ENCODE measurements at places on chromosomes 3 and 15.

DNA sequence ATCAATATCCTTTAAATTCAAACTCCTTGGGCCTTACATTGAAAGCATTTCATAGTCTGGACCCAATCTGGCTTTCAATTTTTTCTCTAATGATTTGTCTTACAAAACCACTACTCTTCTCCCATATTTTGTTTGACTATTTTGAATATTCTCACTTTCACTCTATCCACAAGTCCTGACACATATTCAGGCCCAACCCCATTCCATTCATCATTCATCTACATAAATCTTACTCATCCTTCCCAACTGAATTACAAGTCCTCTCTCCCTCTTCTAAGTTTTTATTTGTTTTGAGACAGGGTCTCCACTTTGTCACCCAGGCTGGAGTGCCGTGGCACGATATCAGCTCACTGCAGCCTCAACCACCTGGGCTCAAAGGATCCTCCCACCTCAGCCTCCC is 43.6 kb downstream of the TOP2B start:
- DNase-seq = no peak

GRCh38 chr15:58057559-58057958 is 8.0 kb downstream of the ALDH1A2 start:
- DNase-seq = no peak

DNA sequence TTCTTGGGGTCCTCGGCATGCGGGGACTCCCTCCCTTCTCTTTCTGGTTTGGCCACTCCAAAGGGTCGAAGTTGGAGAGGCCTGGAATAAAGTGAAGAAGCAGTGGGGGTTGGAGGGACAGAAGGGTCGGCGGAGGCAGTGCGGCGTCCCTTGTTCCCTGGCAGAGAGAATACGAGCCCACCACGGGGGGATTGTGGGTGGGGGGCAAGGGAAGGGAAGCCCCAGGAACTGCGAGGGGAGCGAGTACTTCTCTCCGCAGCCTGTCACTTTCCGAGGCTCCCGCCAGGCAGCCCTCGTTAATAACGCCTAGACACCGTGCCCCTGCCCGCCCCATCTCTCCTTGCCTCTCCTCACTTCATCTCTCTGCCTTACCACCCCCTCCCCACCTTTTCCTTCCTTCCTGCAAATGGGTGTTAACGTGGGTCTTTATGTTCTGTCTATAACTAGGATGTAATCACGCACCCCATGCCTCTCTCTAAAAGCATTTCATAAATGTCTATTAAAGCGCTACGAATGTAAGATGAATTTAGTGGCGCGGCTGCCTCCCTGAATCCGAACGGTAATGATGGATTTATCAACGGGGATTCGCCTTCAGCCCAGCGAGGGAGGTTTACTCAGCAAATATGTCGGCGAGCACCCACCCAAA is 13.7 kb downstream of the NR2F2 start:
- DNase-seq = no peak

GRCh38 chr15:66128116-66128680 is 125.4 kb downstream of the MEGF11 start:
- DNase-seq = no peak

DNA sequence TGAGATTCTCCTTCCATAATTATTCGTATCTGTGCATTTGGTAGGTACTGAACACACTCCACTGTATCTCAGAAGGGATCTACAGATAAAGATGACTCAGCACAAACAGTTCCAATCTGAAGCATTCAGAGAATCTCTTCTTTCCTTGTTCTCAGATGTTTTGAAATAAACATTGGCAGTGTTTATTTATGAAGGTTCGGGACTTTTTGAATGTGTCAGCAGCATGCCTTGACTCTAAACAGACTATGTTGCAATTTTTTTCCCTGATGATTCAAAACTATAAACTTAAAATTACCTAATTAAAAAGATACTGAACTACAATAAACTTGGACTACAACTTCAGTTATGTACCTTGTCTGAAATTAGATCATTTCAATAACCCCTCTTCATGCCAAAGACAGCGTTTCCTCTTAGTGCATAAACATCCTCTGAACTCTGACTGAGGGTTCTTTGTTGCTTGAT is 612.9 kb upstream of the TBL1XR1 start:
- DNase-seq = no peak

- no peak for DNase-seq
Observed at GRCh38 chr3:114284644-114285043, 9.2 kb upstream of the TIGIT start.

DNA sequence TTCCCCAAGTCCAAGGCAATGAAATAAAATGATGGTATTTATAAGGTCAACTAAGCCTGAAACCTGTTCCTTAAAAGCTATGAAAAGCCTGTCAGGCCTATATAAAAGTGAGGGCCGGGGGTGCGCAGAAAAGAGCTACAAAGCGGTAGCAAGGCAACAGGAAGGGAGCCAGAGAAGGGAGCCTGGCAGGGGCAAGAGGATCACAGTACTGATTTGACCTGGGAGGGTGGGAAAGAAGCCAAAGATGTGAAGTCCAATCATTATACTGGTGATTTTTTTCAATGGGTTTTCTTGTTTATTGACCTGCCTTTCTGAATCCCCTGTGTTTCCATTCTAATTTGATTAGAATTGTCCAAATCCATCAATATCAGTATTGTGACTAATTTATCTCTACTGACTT is 64.3 kb upstream of the STT3B start:
- no peak for DNase-seq

DNA sequence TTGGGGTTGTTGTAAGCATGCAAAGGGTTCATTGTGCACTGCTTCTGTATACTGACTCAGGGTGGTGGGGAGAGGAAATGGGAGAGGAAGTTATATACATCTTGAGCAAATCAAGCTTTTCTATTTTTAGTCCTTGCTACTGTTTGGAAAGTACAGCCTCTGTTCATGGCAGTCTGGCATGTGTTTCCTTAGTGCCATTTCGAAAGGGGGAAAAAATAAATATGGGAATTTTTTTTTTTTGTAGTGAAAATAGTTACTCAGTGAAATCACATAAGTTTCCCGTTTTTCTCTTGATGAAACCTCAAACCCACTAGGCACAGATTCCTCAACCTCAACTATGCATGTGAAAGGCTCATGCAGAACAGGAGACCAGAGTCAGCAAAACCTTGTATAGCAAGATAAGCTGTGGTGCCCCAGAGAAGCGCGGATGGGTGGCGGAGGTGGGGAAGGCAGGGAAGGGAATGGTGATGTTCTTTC is 353.3 kb downstream of the LPP start:
- no peak for DNase-seq

- DNase-seq = no peak
Observed at GRCh38 chr15:89406218-89406939, 71.8 kb upstream of the POLG start.

DNA sequence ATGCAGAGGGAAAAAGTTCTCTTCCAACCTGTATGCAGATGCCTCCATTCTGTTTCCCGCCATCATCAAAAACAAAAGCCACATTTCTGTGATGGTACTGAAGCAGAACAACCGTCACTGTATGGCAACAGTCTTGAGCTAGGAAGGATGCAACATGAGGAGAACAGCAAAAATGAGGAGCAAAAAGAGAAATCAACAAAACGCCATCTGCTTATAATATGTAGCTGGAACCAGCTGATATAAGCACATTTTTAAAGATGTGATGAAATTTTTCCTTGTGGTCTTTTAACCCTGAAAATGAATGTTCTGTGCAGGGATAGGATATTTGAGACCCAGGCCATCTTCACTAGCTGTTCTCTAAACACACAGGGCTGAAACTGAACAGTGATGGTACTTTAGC is 287.0 kb downstream of the ZIC4 start:
- no peak for DNase-seq

DNA sequence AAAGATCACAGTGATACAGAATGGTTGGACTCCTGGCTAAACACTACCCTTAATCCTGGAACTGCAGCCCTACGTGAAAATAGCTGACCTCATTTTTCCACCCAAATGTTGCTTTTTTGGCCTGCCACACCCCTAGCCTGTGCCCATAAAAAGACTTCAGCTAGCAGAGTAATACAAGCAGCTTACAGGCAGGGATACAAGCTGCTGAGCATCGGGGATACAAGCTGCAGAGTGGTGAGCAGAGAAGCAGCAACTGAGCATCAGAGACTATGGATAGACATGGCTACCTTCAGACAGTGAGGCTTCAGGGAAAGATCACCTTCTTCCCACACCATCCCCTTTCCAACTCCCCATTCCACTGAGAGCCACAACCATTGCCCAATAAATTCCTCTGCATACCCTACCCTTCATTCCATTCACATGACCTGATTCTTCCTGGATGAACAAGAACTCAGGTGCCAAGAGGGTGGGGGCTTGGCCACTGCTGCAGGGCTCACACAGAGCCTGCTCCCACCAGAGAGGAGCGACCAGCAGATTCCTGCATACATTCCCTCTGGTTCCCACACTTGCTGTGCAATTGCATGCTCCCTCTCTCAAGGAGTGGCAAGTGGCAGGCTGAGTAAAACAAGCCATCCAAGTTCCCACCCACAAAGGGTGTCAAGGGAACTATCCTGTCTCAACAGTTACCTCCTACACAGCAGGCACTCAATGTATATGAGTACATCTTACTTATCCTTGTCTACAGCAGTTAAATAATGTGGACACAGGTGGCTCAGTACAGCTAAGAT is 217.5 kb downstream of the ALCAM start:
- DNase-seq = no peak

DNA sequence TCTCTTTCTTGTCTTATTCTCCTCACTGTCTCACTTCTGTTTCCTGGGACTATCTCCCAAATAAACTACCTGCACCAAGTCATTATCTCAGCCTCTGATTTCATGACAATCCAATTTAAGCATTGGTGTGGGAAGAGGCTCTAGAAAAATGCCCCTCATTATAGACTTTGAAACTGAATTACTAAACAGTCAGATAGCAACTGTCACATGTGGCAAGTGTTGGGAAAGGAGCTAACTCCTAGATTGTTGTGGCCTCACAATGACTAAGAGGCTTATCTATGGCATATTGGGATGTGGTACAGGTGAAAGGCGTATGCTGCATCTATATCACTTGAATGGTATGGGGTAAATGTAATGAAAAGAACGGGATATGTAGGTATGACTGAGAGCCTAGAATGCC is 103.5 kb upstream of the CCDC54 start:
- no peak for DNase-seq

- no peak for DNase-seq
Observed at GRCh38 chr15:58548308-58549012, 116.7 kb downstream of the LIPC start.

DNA sequence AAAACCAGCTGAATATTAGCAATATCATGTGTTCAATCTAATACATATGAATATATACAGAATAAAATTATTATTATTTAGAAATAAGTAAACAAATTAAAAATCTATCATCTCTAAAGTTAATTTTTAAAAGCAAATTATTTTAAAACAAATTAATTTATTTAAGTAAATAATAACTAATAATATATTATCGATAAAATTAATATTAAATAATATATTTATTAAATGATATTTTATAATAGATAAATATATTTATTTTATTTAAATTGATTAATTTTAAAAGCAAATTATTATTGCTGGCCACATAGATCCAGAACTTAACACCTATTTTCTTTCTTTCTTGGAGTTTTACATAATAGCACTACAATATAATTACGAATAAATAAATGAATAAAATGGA is 22.2 kb downstream of the RTP3 start:
- DNase-seq = no peak

DNA sequence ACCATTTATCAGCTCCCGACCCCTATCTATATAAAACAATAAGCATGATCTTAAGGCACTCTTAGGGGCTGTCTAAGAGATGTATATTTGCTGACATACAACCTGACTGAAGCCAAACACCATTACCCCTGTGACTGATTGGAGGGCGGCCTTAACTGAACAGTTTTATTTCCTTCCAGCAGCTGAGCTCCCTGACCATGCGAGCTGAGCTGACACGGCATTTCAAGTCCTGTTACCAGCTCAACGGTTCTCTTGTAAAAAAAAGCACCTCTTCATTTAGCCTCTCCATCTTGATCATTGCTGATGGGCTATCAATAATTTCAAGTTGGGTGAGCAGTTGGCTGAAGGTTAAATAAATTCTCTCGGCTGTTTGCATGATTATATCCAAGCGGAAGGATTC is 33.4 kb upstream of the BNIP2 start:
- no peak for DNase-seq

GRCh38 chr3:18808429-18808828 is 339.9 kb upstream of the KCNH8 start:
- no peak for DNase-seq

GRCh38 chr3:41267975-41268640 is 68.8 kb downstream of the CTNNB1 start:
- no peak for DNase-seq

DNA sequence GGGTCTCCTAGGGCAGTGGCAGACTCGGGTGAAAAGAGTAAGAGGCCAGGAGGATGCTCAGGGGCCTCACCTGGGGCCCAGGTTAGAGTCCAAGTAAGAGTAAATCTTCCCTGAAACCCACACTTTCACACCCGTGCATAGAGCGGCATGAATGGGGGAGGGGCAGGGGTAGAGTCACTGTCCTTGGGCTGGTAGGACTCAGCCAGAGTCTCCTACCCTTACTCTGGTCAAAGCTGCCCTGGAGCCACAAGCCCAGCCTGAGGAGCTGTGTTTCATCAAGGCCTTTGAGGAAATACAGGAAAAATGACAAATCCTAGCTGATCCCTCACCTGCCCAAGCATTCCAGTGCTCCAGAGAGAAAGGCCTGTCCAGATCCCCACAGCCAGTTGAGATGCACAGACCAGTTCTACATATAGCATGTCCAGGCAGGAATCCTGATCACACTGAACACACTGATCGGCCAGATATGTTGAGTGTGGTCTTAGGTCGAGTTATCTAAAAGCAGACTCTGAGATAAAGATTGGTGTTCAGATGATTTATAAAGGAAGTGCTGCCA is 16.7 kb upstream of the CTNNB1 start:
- no peak for DNase-seq

- no peak for DNase-seq
Observed at GRCh38 chr3:138800248-138800647, 34.5 kb downstream of the PIK3CB start.

GRCh38 chr3:23129817-23130216 is 73.3 kb upstream of the UBE2E2 start:
- DNase-seq = no peak

DNA sequence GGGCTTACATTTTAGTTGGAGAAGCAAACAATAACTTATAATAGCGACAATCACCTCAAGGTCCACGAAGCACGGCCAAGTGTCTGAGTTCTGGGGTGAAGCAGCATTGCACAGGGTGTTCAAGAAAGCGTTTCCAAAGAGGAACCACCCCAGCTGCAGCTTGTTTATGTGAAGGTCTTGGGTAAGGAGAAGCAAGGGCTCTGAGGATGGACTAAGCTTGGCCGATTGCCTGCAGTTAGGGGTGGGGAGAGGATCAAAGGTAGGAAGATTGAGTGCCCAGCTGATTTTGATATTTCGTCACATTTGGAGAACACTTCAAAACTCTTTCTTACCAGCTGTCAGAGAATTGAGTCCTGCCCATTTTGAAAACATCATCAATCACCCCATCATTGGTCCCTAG is 321.6 kb upstream of the DNAJC19 start:
- no peak for DNase-seq

DNA sequence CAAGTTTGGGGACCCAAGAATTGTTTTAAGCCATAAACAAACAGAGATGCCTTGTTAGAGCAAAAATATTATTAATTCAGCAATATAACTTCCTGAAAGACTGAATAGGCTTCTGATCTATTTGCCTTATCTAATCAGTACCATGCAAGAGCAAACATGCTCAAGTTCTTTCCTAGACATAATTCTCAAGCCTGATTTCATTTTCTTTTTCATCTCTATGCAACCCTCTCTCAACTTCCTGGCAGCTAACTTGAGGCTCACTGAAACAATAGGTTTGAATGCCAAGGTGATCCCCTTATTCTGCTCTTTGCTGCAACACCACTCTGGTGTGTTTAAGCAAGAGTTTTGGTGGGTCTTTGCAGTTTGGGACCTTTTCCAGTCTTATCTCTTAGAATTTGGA is 230.9 kb upstream of the CD96 start:
- no peak for DNase-seq

- DNase-seq = no peak
Observed at GRCh38 chr3:144821583-144821982, 850.0 kb downstream of the DIPK2A start.
